Cardiac fibroblast (primary cell): ENCODE measurements at places on chromosomes 16 and 17.

DNA sequence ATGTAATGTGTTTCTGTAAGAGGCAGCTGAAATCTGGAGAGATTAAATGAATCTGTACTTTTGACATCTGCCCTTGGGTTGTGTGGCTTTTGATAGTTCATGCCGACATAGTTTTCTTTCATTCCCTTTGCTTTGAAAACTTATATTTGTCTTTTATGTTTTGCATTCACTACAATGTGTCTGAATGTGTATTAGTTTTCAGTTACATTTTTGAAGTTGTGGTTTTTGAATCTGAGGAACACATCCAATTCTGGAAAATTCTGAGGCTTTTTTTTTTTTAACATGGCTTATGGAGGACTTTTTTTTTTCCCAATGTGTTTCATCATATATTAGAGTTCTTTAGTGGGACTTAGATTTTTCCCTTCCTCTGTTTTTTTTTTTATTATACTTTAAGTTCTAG lies 683.7 kb upstream of the SOX9 start:
- peak; percentile 11 for DNase-seq

- DNase-seq, result no peak
These were observed 11.2 kb upstream of the SMIM5 start for GRCh38 chr17:75622076-75622475.

- DNase-seq, result peak; percentile 16
These were observed 91.5 kb upstream of the TMEM97 start for GRCh38 chr17:28227316-28228108.

DNA sequence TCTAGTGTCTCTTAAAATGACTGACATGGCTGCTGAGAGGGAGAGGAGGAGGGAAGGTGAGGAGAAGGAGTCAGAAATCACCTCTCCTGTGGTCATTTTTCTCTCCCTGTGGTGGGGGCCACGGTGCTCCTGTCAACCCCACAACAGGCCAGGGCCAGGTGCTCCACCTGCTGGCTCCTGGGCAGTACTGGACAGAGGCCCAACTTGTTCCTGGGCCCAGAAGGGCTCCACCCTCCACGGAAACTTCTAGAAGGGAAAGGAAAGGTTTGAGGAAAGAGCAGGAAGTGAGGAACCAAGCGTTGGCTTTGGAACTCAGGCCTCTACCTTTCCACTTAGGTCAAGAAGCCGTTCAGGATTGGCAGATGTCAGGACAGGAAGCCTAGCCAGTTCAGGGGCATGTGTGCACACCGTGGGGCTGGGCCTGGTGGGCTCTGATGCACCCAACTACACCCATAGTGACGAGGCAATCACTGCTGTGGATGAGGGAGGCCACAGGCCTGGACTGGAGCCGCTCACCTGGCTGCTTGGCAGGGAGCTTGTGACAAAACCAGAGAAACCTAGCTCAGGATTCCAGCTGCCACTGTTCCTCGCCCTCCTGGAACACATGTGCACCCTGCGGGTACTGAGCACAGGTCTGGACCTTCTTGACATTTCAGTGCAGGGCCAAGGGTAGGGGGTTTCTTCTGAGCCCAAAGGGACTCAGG lies 36.1 kb downstream of the WNT3 start:
- no peak for DNase-seq

DNA sequence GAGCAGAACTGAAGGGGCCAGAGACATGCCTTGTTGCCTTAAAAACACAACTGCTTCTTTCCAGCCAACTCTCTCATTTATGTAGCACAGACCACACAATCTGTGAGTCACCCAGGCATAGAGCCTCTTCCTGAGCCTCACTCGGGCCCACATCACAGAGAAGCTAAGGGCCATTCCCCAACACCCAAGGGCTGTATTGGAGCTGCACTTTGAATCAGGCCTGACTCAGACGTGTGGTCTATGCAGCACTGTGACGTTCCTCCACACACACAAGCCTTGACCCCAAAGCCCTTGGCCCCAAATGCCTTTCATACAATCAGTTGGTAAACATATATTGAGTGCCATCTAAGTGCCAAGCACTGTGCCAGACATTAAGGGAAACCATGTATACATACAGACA lies 308.9 kb upstream of the DYNLRB2 start:
- DNase-seq, result peak; percentile 83

DNA sequence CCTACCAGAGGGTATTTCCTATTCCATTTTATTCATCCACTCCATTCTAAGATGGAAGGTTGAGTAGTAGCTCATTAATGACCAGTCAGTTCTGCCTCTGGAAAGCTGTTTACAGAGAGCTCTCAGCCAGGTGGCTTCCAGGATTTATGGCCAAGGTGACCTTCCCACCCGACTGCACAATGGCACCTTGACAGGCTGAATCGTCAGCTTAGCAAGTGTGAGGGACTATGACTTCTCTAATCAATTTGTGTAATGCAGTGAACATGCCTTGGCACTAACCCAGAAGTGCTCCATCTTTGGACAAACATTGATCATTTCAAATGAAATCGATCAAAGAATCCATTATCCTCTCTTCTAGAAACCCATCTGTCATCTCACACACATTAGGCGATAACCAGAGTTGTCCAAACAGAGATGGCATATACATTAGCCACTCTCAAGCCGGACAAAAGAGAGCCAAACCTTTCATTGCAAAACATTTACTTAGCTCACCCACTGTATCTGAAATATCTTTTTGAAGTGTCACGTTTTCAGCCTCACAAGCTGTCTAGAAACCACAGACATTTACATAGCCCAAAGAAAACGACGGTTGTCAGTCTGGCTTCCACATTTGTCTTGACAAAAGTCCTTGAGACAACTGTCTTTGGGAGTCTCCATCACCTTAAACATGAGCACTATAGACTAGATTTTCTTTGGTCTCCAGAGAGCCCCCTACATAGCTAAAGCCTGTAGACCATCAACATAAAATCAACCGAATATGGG lies 35.6 kb downstream of the CLEC3A start:
- no peak for DNase-seq

DNA sequence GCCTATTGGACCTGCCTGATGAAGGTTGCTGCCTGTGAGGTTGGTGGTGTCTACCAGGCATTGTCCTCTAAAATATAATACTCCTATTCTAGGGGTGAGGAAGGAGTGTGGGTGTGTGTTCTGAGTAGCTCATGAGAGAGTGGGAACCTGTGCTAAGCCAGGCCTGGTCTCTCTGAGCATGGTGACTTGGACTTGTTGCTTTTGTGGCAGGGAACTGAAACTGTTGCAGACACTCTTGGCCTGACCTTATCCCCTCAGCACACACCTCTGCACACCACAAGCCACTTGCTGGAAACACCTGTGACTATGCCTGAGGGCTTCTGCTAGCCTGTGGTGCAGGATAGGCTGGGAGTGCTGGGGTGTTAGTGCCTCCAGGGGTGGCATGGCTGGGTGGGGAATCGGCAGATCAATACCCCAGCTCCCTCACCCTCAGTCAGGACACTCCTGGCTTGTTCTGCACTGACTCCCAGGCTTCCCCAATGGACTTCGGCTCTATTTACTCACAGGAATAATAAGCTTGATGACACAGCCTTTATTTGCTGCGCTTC lies 29.9 kb downstream of the PLCG2 start:
- DNase-seq, result no peak

DNA sequence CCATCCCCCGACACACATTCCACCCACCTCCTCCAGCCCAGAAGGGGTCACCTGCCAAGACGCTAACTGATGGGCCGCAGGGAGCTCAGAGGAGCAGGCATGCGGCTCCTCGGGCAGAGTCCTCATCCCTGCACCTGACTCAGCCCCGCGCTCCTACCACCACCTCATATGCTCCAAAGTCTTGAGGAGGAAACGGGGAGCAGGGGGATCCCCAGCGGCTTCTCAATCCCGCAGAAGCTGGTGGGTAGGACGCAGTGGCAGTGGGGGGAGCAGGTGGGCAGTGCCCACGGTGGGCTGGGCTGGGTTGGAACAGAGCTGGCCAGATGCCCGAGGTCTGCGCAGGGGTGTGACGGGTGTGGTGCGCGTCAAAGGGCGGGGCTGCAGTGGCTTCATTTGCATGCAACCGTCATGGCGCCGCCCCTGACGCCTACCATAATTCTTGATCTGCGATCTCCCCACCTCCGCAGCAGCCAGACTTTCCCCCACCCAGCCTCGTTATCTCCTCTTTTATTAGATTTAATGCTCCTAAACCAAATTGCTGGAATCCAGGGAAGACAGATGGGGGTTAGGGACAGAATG lies 39.0 kb upstream of the EMP2 start:
- no peak for DNase-seq

GRCh38 chr17:8951206-8951605 lies 14.3 kb downstream of the PIK3R5 start:
- no peak for DNase-seq

- peak; percentile 35 for DNase-seq
These were observed 42.2 kb downstream of the TENT4B start for GRCh38 chr16:50195276-50195675.

GRCh38 chr17:73924114-73924908 lies 279.2 kb upstream of the RPL38 start:
- DNase-seq, result no peak

GRCh38 chr17:2244545-2245525 lies 58.8 kb downstream of the SMG6 start:
- DNase-seq, result peak; percentile 95

DNA sequence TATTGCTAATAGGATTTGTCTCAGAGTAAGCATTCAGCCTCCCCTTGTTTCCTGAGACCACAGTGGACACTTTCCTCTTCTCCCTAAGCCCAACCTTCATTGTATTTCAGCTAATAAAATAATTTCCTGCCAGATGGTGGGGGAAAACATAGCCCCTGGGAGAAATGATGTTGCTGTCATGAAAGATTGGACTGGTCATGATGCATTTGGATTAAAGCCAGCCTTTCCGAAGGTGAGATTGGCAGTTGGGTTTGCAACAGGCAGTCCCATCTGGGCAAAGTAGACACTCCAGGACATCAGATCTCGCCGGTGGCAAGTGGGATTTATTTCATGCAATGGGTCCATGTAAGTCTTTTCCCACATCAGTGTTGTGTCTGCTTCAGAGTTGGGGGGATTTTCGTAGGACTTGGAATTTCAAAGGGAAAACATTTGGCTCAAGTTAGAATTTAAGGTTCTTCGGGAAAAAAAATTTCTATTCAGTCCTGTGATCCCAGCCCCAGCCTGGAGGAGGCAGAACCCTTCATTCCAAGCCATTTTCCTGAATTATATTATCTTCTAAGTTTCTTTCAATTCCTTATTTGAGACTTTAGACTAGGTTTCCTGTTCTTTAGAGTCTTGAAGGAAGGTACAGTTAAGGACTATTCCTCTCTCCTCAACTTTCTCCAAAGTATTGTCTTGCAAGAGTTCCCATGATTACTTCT lies 391.7 kb downstream of the XYLT1 start:
- no peak for DNase-seq

- no peak for DNase-seq
These were observed 107.0 kb downstream of the CRLF3 start for GRCh38 chr17:30717291-30718098.

DNA sequence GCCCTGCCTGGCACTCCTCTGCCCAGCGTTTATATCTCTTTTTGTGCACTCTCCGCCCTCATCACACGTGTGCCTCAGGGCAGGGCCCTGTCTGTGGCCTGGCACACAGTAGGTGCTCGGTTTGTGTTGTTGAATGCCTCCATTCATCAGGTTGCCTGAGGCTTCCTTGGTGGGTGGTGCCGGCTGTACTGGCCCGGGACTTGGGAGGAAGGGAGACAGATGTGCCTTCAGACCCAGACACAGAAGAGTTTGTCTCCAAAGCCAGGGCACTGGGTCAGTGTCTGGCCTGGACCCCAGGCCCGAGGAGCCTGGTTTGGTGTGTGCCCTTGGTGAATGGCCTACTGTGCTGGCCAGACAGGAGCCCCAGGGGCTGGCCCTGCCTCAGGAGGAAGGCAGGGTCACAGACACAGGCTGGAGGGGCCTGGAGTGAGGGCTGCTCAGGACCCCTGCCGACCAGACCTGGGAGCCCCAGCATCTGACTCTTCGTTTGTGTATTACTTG lies 71.6 kb downstream of the RAI1 start:
- no peak for DNase-seq

GRCh38 chr16:5062051-5062450 lies 3.7 kb downstream of the C16orf89 start:
- DNase-seq, result no peak

DNA sequence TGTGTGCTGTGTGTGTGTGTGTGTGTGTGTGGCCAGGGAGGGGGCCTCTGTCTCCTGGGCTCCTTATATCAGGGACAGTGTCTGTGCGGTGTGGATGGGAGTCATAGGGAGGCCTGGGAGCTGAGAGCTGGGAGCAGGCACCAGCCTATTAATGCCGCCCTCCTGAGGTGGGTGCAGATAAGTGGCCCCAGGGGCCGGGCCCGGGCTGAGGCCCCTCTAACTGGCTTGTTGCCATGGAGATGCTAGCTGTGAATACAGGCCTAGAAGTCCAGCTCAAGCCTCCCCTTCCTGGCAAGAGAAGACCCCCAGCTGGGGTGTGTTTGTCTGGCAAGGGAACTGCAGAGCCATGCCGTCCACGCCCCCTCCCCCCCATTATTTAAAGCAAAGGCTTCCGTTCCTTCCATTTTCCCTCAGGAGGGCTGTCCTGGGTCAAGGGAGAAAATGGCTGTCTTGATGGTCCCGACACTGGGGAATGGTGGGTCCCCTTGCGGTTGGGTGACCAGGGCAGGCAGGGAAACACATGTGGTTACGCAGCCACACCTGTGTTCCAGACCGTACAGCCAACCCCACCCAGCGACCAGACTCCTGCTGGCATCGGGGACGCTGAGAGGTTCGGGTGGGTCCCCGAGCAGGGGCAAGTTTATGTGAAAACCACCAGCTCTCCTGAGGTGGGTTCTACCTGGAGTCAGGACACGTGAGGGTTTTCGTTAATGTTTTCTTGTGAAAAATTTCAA lies 141.1 kb downstream of the MRM1 start:
- DNase-seq, result no peak

DNA sequence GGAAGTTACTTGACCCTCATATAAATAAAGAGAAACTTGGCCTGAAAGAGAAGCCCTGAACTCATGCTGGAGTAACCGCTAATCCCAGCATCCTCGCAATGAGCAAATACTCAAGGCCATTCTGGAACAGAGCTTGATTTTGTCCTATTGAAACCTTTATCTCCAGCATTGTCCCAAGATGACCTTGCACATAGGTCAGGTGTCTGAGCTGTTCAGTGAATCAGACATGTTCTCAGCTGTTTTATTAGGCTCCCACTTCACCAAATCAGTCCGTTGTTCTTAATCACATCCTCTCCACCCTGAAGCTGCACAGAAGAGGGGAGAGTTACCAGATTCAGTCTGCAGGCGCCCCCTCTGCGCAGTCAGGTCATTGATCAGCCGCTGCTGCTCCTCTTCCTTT lies 9.1 kb upstream of the MYH1 start:
- DNase-seq, result no peak

GRCh38 chr16:54351171-54351570 lies 64.6 kb upstream of the IRX3 start:
- no peak for DNase-seq

GRCh38 chr17:7285679-7286078 lies 4.2 kb downstream of the SLC2A4 start:
- DNase-seq, result no peak

GRCh38 chr17:58335779-58336455 lies 7.3 kb upstream of the TSPOAP1 start:
- DNase-seq, result no peak

- DNase-seq, result no peak
These were observed 30.5 kb downstream of the TMEM98 start for GRCh38 chr17:32958418-32958817.
